Liver (tissue), 10 donors: ENCODE measurements at places on chromosomes 5 and 9. TPM values are rescaled to one million over a fixed set of nuclear protein-coding genes. Genes with fewer than 3 reads are reported as not detected.

DNA sequence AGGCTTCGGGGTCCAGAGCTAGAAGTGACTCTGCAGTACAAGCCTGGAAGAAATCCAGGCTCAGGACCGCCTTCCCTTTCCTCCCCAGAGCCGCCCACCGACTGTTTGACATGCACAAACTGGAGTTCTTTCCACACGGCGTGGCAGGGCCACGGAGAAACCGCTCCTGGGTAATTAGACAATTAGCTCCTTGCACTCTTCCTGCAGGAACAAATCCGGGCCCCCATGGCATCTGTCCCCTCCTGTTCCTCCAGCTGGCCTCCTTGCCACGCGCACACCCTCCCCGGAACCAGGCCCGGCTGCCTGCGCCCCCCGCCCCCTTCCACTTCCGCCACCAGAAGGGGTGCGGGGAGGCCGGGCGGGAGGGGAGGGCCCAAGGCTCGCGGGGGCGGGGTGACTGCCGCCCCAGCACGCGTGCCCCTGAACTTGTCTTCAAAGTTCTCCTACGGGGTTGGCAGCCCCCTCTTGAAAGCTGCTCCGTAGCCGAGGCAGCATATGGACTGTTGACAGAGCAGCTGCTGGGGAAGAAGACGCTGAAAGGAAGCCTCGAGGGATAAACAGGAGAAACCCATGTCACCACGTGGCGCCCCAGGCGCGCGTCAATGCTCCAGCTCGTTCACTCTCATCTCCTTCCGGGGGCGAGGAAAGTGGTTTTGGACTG, 74.3 kb downstream of the SEC61B start:
- DNase-seq: no peak

DNA sequence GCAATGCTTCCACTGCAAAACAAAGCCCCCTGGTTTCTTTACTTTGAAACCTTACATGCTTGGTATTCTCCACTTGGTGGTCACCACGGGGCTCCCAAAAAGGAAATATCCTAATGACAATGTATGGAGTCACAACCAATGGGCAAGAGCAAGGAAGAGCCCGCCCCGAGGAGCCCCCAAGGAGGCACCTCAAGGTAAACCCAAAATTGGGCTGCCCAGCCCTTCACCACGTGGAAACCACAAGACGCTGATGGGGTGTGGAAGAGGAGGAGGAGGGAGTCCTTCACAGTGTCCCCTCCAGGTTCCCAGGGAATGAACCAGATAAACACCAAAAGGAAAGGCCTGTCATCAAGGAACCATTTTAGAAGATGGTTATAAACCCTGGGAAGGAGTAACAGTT, 3.8 kb downstream of the ROR2 start:
- no peak for DNase-seq

Gene IFNA4
- total RNA-seq: not detected

GRCh38 chr9:92385477-92385876, 18.9 kb downstream of the OGN start:
- no peak for DNase-seq

Gene LHX3
- total RNA-seq: not detected

Gene PTAR1
- total RNA-seq: 50.3 TPM

- DNase-seq: no peak
These were observed 28.0 kb downstream of the TEX10 start for GRCh38 chr9:100324594-100325200.

GRCh38 chr5:84603568-84604185, 219.0 kb upstream of the EDIL3 start:
- DNase-seq: no peak

DNA sequence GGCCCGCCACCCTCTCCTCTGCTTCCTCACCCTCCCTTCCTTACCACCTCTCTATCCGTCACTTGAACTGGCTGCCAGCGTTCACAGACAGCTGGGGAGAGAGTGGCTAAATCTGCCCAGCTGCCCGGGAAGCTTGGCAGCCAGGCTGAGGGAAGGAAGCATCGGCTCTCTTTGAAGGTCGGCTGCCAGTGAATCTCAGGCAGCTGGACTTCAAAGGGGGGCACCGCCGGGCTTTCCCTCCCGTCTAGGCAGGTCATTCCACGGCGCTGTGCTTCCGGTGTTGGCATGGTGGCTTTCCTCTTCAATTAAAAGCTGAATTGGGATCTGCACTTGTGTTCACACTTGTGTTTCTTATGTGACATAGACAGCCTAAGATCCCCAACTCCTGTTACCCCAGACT, 174.0 kb downstream of the GDNF start:
- no peak for DNase-seq

Gene TMEM174
- total RNA-seq: not detected

DNA sequence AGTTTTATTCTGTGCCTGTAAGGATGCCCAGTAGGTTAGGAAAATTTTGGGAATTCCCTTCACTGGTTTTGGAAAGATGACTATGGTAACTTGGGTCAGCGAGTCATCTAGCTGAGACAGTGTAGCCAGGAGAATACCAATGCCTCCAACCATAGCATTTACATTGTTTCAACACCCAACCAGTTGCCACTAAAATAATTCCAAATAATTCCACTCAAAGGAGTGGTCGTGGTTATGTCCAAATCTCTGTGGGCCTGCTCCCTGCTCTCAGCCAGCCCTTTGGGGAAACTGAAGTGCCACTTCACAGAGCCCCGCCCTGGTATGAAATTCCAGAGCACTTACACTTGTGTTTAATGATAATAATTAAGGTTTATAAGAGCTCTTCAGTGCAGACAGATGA, 310.5 kb downstream of the PLK2 start:
- DNase-seq: no peak

GRCh38 chr9:85688361-85688760, 53.4 kb downstream of the AGTPBP1 start:
- no peak for DNase-seq

DNA sequence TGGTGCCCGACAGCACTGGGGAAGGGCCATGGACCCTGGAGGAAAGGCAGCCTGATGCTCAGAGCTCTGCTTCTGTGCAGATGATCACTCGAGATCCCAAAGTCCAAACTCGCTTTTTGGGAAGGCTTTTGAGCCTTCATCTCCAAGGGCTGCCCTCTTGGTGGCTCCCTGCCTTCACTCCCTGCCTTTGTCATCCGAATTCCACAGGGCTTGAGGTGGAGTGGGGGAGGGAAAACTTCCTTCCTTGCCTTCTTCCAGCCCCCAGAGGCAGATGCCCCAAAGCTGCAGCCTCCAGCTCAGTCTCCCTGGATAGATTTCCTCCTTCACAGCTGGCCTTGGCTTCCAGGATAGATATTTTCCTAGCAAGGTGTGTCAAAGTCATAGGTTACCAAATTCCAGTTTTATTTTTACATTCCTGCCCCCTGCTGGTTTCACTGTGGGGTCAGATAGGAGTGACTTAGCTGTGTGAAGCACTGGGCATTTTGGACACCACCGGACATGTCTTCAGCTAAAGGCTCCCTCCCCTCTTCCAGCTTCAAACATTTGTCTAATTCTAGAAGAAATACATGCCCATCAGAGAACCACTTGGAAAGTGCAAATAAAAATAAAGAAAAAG, 268.2 kb downstream of the HSPA4 start:
- no peak for DNase-seq

Gene CDX1
- not detected for total RNA-seq

- no peak for DNase-seq
These were observed 215.0 kb upstream of the PANK3 start for GRCh38 chr5:168793841-168794837.

DNA sequence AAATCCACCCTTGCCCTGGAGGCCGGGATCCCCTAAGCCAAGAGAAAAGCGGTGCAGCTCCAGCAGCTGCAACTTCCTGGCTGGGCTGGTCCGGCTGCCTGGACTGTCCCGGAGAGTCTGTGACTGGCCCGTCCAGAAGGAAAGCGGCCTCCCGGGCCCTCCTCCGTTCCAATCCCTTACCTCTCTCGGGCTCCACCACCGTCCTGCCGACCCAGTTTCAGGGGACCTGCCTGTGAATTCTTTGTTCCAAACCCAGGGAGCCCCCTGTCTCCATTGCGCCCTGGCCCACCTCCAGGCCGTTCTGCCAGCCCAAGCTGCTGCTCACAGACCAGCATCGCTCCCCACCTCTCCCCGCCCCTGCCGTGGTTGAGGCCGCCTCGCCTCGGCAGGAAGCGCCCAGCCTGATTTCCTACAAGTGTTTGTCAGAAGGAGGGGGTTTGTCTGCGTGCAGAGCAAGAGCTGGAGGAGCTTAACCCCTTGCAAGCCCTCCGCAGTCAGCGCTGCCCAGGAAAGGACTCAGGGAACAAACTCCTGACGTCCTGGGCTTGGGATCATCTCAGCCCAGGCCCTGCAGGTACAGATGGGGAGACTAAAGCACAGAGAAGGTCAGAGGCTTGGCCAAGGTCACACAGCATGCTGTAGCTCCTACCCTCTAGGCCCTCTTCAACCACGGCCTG, at the start of gene AKNA:
AKNA (minus strand) TSS at position 303 of the 677 bp plus-strand sequence. CDS start 6,649 bp downstream, outside the sequence.
- DNase-seq: no peak

DNA sequence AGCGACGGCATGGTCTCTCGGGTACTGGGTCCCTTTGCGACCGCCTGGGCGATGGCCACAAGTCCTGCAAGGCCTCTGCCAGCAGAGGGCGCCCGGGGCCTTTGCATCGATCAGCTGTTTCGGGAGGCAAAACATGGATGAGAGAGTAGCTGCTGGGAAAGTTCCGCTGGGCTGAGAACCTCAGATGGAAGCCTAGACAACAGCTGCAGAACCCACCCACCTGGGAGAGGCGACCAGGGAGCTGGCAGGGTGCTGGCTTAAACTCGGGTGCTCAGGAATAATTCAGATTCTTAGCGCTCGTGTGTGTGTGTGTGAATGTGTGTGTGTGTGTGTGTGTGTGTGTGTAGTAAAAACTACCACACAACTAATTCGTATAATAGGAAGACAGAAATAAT, 50.0 kb downstream of the TRIM32 start:
- peak; percentile 82 for DNase-seq

Gene PIP5K1B
- 0.33 TPM for total RNA-seq

Gene FBXL7
- total RNA-seq: 1.4 TPM

GRCh38 chr5:68648944-68649857, 433.6 kb downstream of the PIK3R1 start:
- DNase-seq: no peak

Gene COL23A1
- 0.33 TPM for total RNA-seq

Gene CDC25C
- total RNA-seq: 6.9 TPM

- DNase-seq: no peak
These were observed 70.1 kb downstream of the SV2C start for GRCh38 chr5:76153271-76153670.

- DNase-seq: no peak
These were observed 671.3 kb downstream of the LRRC70 start for GRCh38 chr5:63249960-63250359.

DNA sequence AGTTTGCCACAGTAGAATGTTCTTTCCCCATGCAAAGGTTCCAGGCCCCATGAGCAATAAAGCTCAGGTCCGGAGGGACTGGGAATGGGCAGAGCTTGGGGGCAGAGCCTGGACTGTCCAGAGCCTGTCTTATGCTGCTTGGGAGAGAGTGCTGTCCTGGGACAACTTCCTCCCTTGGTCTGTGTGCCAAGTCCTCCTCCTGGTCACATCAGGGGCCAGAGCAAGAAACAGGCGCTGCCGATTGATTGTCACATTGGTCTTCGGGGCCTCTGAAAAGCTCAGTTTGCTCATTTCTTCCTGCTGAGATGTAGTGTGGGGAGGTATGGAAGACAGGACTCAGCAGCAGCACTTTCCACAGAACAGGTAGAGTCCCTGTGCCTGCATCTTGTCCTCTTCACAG, 54.0 kb upstream of the FCN1 start:
- DNase-seq: no peak

- no peak for DNase-seq
These were observed 862.7 kb downstream of the DTWD2 start for GRCh38 chr5:118125687-118126086.

- DNase-seq: peak; percentile 55
These were observed 59.2 kb upstream of the CLINT1 start for GRCh38 chr5:157917899-157918809.

Gene PCA3
- total RNA-seq: 0.92 TPM

GRCh38 chr5:74241751-74242140, 398.8 kb downstream of the ENC1 start:
- no peak for DNase-seq

GRCh38 chr9:87862536-87863268, 20.0 kb upstream of the SPATA31E1 start:
- no peak for DNase-seq

DNA sequence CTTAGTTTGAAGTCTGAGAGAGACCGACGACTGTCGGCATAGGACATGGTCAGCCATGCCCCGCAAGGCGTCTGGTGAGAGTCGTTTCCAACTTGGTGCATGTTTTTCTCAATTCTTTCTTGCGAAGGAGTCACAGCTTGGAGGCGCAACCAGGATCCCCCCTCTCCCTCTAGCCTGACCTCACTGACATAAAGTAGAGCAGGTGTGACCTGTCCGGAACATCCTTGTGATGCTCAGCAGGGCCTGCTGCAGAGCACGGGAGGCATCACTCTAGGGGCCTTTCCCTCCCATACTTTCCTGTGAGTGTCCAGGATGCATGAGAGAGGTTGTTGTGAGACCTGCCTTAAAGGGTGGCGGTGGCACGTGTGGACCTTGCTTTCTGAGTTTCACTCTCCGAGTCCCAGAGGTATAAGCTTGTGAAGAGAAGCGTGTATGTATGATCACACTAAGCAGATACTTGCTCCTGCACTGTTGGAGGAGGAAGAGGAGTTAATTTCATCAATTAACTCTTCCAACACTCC, 5.0 kb downstream of the TENT4A start:
- DNase-seq: peak; percentile 16

GRCh38 chr5:9715891-9716335, 85.8 kb upstream of the TAS2R1 start:
- no peak for DNase-seq

- DNase-seq: no peak
These were observed 160.1 kb downstream of the DOCK8 start for GRCh38 chr9:374736-375135.

DNA sequence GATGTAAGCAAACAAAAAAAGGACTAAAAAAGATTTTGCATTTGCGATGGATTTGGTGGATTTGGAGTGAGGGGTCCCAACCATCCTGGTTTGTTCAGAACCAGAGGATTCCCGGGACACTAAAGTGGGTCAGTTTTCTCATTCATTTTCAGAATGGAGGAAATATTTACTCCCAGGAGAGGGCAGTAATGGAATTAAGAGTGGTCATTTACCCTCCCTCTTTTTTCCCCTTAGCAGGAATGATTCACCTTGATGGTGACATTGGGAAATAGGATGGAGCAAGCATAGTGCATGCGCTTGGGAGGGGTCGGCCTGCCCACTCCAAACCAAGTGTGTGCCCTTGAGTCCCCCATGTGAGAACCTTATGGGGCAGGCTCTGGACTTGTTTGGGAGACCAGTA, 164.2 kb upstream of the PUM3 start:
- no peak for DNase-seq

Gene FGD3
- 5.5 TPM for total RNA-seq

- no peak for DNase-seq
These were observed 79.9 kb upstream of the APC start for GRCh38 chr5:112657804-112658203.
